ENCODE measurements at places on chromosomes 13 and 19. TPM values are rescaled to one million over a fixed set of nuclear protein-coding genes. Genes with fewer than 3 reads are reported as not detected.

Gene NXNL1
- polyA plus RNA-seq, result not detected

Gene DAND5
- polyA plus RNA-seq, result not detected

Gene PTH2
- not detected for polyA plus RNA-seq

Gene ZNF274
- 45.1 TPM for polyA plus RNA-seq

Gene DMPK
- polyA plus RNA-seq, result 1.5 TPM

Gene CACNA1A
- not detected for polyA plus RNA-seq

Gene SMIM24
- not detected for polyA plus RNA-seq

Gene DLL3
- not detected for polyA plus RNA-seq

Gene C1QTNF9B
- not detected for polyA plus RNA-seq

Gene CGB7
- polyA plus RNA-seq, result not detected

Gene DCAF15
- polyA plus RNA-seq, result 7.5 TPM

Gene MTIF3
- polyA plus RNA-seq, result 93.3 TPM

Gene GZMM
- polyA plus RNA-seq, result 124 TPM

Gene ZNF229
- 0.68 TPM for polyA plus RNA-seq

Gene MRPS31
- polyA plus RNA-seq, result 55.8 TPM

Gene ZFR2
- polyA plus RNA-seq, result 0.82 TPM

Gene PTGIR
- polyA plus RNA-seq, result 0.31 TPM

Gene APBA3
- polyA plus RNA-seq, result 35.0 TPM

Gene ATP4A
- polyA plus RNA-seq, result not detected

Gene ACER1
- 3.4 TPM for polyA plus RNA-seq

Gene ERFL
- not detected for polyA plus RNA-seq

Gene FAM83E
- polyA plus RNA-seq, result not detected
